NCI-H2107 (cell line): ENCODE measurements at places on chromosomes 3 and 15.
A peak's percentile ranks its signal among the peaks of the same experiment; 100 is the strongest.

DNA sequence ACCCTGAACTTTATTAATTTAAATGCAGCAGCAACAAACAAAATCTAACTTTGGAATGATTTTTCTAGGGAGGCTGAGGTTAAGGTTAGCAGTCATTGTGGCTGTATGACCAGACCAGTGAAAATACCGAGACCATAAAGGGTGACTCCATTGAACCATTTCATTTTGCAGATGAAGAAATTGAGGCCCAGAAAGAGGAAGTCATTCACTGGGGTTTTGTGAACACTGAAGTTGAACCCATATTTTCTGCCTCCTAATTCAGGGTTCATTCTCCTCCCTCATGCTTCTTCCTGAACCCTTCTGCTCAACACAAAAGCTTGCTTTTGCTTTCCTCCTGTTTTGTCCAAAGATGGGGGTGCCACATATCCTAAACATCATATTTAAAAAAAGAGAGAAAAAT lies 65.8 kb upstream of the PLCL2 start:
- DNase-seq, result no peak

GRCh38 chr3:15327941-15328340 lies 4.4 kb downstream of the SH3BP5 start:
- peak; percentile 68 for DNase-seq

DNA sequence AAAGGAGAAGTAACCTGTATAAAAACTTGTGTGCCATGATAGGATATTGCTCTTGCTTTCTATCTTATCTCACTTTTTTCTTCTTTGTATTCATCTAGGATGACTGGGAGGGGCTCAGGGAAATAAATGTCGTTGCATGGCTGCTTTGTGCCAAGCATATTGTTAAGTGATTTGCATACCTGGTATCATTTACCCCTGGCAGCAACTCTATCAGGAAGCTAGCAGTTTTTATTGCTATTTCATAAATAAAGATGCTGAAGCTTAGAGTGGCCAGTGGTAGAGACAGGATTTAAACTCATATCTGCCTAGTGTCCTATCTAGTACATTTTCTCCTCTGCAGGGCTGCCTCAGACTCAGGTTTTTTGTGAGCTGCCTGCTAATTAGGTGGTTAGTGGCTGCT lies 253.3 kb downstream of the PTPRG start:
- DNase-seq, result no peak

GRCh38 chr3:88460369-88460768 lies 310.6 kb downstream of the C3orf38 start:
- no peak for DNase-seq

DNA sequence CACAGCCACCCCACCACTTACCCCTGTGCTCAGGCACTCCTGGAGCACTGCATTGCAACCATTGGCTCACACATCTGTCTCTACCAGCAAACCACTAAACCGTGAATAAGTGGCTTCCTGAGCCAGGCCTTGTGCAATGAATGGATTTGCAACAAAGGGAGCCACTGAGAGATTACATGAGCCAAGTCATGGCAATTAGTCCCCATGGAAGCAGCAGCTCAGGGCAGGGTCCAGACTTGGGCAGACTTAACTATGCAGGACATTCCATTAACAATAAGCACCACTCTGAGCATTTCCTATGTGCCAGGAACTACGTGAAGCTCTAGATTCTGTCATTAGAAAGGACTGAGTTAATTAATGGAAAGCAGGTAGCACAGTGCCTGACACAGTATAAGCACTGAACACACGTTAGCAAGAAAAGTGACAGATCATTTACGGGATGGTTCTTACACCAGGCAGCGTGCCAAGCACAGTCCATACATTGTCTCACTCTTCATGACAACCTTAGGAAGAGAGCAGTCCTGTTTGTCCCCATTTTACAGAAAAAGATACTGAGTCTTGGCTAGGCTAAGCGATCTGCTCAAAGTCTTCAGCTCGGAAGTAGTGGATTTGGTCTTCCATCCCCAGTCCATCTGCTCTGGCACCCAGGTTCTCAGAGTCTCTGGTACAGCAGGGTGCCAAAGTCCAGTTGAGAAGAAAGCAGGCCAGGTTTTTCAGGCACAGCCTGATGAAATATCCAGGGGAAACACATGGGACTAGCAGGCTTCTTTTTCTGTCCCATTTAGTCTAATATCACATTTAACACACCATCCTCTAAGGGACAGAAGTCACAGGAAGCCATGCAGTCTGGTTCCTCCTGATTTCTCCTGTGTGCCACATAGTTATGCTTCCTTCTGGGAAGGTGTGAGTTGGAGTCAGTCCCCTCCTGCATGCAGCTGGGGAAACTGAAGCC lies 44.1 kb downstream of the LIPC start:
- peak; percentile 57 for DNase-seq

DNA sequence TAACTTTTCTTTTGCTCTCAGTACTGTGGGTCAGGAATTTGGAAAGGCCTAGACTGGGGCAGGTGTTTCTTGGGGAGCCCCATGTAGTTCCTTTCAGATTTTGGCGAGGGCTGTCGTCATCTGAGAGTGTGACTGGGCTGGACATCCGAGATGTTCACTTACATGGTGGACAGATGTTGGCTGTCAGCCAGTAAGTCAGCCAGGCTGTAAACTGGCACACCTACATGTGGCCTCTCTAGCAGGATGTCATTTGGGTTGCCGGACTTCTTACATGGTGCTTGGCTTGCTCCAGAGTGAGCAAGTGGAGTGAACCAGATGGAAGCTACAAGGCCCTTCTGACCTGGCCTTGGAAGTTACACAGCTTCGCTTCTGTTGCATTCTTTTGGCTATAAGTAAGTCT lies 20.7 kb downstream of the TATDN2 start:
- no peak for DNase-seq

DNA sequence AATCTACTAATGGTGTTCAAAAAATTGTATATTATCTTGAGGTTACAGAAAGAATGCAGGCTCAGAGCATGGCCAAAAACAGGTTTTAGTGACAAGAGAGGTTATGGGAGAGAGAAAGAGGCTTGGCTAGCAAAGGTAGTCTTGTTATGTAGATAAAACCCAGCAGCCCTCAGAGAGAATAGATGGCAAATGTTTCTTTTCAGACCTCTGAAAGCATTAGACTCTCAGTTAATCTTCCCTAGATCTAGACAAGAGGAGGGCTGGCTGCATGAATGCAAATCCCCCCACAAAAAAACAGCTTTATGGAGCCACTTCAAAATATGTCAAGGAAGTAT lies 62.2 kb downstream of the OSTN start:
- no peak for DNase-seq

GRCh38 chr3:178200316-178200715 lies 335.9 kb upstream of the KCNMB2 start:
- DNase-seq, result no peak

DNA sequence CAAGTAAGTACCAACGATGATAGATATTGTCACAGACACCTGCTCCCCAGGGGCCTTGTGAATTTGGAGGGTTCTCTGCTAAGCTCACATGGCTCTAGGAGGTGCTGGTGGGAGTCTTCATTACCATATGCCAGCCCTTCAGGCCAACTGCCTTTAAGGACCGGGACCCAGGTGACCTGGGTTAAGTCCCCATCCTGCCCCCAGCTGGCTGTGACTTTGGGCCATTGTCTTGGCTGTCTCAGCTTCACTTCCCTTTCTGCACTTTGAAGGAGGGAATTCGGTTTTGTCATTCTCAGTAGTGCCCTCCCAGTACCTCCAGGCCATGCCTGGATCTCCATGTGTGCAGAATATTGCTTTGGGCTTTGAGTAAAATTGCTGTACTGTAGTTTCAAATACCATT lies 72.8 kb upstream of the ACAD9 start:
- no peak for DNase-seq

- DNase-seq, result no peak
These were observed 316.0 kb upstream of the CBLB start for GRCh38 chr3:106184540-106185457.

- no peak for DNase-seq
These were observed 67.0 kb downstream of the ZNF609 start for GRCh38 chr15:64527263-64527984.

- peak; percentile 16 for DNase-seq
These were observed 71.9 kb upstream of the SPATA12 start for GRCh38 chr3:56988458-56989168.

GRCh38 chr3:137110392-137110996 lies 152.7 kb downstream of the IL20RB start:
- DNase-seq, result peak; percentile 21

DNA sequence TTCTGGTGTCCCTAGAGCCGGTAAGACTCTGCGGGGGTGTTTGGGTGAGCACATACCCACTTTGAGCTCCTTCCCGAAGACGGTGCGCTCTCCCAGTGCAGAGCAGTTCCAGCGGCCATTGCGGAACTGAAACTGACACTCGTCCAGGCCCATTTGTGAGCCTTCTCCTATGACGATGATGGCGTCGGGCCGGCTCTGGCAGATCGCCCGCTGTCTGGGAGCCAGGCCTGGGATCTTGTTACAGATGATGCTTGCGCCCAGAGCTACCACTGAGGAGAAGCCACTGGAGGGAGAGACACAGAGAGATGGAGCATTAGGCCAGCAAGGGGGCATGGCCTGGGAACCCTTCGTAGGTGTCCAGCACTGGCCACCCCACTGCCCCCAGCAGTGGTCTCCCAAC lies 5.0 kb downstream of the WNT7A start:
- DNase-seq, result no peak

DNA sequence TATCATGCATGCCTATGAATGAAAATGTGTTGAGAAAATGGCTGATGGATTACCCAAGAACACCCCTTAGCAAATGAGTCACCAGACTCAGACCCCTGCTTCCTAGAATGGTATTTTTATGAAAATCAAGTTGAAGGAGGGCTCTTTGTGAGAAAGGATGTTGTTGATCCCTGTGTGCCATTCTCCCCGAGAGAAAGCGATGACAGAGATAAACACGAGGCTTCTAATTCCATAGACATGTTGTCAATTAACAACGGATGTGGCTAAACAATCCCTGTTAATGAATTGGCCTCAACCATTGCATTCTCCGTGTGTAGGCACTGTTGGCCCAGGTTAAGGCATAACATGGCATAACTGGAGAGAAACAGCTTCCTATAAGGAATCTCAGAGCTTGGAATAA lies 5.8 kb upstream of the OXTR start:
- no peak for DNase-seq

GRCh38 chr3:184970186-184970585 lies 158.2 kb downstream of the VPS8 start:
- DNase-seq, result no peak

GRCh38 chr3:183396662-183397391 lies 31.6 kb downstream of the MCF2L2 start:
- DNase-seq, result no peak

DNA sequence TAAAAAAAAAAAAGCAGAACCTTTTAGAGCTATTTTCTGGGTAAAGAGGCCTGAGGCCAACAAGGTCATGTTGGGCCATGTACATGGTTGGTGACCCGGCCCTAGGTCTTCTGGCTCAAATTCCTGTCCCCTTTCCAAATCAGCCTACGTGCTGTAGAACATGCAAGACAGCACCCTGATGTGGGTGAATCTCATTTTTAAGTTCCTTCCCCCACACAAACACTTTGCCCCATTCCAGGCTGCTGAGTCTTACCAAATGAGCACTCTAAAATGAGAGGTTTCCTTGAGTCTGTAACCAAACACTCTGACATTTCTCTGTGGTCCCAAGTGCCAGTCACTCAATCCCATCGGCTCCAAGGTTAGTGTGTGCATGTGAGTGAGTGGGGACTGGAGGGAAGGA lies 9.4 kb downstream of the BCL6 start:
- DNase-seq, result no peak

DNA sequence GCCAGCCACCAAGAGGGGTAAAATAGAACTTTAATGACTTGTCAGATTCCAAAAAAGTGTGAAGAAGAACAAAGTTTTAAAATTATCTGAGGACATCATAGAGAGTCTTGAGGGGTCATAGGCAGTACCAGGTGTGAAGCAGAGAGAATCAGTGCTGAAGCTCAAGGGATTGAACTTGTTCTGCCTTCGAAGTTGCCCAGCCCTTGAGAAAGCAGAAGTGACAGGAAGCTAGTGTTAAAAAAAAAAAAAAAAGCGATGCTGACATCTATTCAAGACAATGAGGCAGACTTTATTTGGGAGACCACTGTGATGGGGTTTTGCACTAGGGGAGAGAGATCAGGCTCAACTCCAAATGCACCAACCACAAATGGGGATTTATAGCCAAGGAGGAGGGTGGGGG lies 21.8 kb downstream of the FBXO22 start:
- DNase-seq, result no peak

- DNase-seq, result no peak
These were observed 1062.4 kb downstream of the AGBL1 start for GRCh38 chr15:87142096-87142495.

DNA sequence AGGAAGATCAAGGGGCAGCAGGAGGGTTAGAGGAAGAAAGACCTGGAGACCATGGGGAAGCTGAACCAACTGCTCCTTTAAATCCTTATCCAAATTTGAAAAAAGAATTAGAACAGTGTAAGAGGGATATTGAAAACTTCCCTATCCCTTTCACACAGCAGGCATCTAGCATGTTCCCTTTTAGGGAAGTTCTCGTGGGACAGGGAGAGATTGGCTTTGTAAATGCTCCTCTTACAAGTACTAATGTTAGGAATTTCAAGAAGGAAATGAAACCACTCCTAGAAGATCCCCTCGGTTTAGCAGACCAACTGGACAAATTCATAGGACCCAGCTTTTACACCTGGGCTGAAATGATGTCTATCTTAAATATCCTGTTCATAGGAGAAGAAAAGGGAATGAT lies 41.5 kb downstream of the PPCDC start:
- no peak for DNase-seq

- peak; percentile 66 for DNase-seq
These were observed at the start of gene INKA1 for GRCh38 chr3:49802719-49803464. TSS of gene INKA1 (plus strand) at chr3:49803261. CDS start at chr3:49803393, 132 bp downstream.

DNA sequence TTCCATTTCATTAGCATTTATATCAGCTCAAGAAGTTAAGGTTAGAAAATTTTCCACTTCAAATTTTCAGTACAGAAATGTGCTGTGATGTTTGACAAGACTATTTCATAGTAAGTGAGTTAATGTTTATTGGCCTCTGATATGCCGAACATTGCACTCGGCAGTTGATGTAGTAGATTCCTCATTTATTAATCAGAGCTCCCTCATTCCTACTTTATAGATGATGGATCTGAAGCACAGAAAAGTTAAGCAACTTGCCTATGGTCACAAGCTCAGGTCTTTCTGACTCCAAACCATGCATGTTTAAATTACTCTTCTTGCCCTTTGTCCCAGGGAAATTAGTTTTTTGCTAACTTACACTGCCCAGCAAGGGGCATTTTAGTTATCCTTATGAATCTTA lies 92.0 kb downstream of the ATG7 start:
- no peak for DNase-seq

- no peak for DNase-seq
These were observed 27.8 kb downstream of the COL8A1 start for GRCh38 chr3:99666201-99666600.
